Activated CD4-positive, alpha-beta T cell treated with anti-CD3 and anti-CD28 coated beads for 1 hour (primary cell): ENCODE measurements at places on chromosomes 12 and 14.

GRCh38 chr12:13896063-13896626 is 85.3 kb downstream of the GRIN2B start:
- no peak for DNase-seq

GRCh38 chr12:108606492-108606891 is 8.6 kb upstream of the TMEM119 start:
- DNase-seq = no peak

DNA sequence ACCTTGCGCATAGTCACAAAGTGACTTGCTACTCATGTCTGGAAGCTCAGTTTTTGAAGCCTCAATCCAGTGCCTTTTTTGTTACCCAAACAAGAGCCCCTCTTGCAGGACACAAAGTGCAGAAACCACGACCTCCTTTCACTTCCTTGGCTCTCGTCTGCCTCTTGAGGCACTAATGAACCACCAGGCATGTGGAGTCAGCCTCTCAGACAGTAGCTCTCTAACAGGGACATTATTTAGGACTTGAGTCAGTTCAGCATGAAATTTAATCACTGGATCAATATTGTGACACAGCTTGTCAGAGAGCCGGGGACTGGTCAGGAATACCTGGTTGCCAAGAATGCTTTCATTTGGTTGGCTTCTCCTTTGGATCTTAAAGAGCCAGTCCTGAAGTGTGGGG is 46.7 kb downstream of the HSPB8 start:
- DNase-seq = no peak

- no peak for DNase-seq
These were observed 436 bp downstream of the VPS33A start for GRCh38 chr12:122265886-122266229.

GRCh38 chr14:95440951-95441350 is 75.5 kb downstream of the SYNE3 start:
- no peak for DNase-seq

- DNase-seq = no peak
These were observed 17.2 kb downstream of the PPFIBP1 start for GRCh38 chr12:27541031-27541719.

GRCh38 chr12:65926119-65926908 is 102.0 kb downstream of the HMGA2 start:
- DNase-seq = no peak

DNA sequence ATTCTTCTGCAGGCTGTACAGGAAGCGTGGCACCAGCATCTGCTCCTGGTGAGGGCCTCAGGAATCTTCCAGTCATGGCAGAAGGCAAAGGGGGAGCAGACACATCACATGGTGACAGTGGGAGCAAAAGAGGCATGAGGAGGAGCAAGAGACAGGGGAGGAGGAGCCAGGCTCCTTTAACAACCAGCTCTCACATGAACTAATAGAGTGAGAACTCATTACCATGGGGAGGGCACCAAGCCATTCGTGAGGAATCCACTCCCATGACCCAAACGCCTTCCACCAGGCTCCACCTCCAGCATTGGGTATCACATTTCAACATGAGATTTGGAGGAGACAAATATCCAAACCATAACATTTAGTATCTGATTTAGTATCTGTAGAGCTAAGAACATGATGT is 14.7 kb upstream of the TRIM9 start:
- DNase-seq = no peak

GRCh38 chr12:56634242-56634836 is 4.2 kb upstream of the BAZ2A start:
- DNase-seq = no peak

GRCh38 chr12:23083267-23083666 is 458.3 kb downstream of the ETNK1 start:
- DNase-seq = no peak

DNA sequence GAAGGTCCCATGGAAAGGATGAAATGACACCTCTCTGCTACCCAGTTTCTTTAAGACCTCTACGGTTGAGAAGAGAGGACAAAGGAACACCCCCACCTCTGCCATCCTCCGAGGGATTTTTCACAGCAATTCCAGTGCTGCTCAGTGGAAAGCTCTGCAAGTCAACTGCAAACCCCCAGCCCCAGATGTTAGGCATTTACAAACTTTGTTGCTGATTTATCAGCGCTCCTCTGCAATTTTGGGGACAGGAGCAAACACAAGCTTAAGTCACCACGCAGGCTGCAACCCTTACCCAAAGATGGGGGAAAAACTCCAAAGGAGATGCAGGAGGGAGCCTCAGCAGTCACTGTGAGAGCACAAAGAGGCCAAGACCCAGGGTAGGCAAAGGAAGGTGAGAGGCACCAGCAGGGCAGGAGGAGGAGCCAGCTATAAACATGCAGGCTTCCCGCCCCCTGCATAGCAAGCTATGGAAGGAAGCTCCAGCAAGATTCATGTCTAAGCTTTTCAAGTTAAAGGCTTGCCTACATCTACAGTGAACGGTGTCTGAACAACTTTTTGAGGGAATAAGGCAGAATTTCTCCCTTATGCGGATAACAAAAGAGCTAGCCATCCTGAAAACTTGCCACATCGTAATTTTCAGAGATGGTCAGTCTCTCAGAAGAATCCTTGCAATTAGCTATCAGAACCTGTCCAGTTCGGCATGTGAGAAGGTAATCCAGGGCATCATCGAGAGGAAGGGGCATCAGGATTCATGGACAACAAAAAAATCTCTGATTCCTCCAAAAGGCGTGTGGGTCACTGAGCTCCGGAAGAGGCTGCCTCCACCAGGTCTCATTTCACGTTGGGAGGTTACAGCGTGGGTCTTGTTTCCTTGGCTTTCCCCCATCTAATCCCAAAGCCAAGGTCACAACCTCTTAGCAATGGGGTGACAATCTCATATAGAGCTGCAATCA is 3.9 kb downstream of the CTDSP2 start:
- DNase-seq = no peak

GRCh38 chr14:95445676-95446075 is 70.8 kb downstream of the SYNE3 start:
- DNase-seq = no peak

- DNase-seq = no peak
These were observed 105.1 kb upstream of the DCN start for GRCh38 chr12:91287753-91288152.
